ENCODE measurements at places on chromosomes 1 and 21.

GRCh38 chr1:11918799-11919519 lies 7.3 kb downstream of the KIAA2013 start:
- DNase-seq: no peak

DNA sequence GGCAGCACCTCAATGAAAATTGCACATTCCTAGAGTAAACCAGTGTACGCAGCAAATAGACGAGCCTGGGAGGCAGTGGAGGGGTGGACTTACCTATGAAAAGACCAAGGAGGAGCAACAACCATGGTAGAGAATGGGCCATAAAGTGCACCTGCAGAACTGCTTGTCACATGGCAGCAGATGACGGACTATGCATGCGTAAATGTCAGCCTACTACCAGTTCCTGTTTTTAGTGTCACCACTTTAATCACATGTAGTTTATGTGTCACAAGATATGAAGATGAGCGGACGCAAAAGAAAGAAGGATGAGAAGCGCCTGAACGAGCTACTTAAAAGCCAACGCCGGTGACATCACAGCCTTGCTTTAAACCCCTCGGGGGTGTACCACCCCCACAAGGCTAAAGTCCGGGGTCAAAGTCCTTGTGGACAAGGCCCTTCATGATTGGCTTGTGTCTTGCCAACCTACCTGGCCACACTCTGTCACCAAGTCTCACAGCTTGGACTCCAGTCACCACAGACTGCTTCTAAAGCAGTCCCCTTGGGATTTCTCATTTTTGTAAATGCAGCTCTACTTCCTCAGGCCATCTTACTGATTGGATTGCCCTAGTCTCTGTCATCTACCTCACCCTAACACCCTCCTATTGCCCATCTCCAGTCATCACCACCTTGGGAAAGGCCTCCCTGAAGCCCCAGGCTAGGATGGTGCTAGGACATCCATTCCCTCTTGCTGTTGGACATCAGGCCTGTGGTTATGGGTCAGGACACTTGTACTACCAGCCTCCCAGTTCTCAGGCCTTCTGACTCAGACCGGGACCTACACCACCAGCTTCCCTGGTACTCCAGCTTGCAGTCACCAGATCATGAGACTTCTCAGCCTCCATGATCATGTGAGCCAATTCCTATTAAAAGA lies 6.0 kb upstream of the LY9 start:
- DNase-seq: no peak

DNA sequence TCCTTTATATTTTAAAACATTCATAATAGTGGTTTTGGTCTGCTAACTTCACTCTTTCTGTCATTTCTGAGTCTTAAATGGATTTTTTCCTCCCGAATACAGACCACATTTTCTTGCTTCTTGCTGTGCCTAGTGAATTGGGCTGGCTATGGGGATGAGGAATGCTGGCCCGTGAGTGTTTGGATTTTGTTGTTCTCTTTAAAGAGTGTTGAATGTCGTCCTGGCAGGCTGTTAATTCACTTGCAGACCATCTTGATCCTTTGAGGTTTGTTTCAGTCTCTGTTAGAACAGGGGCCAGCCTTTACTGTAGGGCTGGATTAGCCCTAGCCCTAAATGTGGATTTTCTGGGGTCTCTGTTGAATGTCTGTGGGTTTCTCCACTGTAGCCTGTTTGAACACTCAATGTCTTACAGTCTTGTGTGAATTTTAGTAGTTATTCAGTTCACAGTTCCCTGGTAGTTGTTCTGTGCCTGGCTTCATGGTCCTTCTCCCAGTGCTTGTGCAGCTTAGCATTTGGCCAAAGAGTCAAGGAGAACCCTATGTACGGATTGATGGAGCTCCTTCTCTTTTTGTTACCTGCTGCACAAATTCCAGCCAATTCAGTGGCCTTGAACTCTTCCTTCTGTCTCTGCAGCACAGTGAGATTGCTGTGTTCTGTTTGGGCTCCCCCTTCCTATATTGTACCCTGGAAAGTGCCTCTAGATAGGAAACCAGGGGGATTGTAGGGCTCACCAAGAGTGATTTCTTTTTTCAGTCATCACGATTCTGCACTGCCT lies 95.7 kb downstream of the DYRK1A start:
- no peak for DNase-seq

DNA sequence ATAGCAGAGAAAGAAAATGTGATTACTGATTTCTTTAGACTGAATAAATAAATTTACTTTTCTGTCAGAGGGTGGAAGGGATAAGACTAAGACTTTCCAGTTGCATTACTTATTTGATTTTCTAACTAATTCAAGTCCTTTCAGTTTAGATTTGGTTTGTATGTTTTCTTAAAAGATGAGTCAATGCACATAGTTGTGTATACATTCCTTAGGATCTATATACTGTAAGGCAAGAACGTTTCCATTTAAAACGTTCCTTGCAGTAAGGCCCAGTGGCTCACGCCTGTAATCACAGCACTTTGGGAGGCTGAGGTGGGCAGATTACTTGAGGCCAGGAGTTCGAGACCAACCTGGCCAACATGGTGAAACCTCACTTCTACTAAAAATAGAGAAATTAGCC lies 14.5 kb upstream of the SERTAD4 start:
- no peak for DNase-seq

- DNase-seq: no peak
Measured at GRCh38 chr1:58924016-58924565, 140.2 kb upstream of the JUN start.

DNA sequence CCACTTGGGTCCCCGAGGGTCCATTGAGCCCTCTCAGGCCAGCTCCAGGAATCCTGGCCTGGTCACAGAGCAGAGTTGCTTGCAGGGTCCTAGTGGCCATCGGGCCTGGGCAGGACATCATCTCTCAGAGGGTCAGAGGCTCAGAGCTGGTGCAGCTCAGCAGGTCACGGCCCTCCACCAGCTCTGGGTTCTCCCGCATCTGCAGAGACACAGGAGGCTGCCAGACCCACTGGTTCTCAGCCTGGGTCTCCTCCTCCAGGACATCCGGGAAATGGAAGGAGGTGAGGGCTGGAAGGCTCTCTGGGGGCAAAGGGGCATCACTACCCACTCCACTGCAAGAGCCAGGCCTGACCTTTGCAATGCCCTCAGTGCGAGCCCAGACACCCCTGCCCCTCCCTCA lies 6.5 kb downstream of the TMEM54 start:
- no peak for DNase-seq

GRCh38 chr1:203178083-203178482 lies 2.5 kb upstream of the MYBPH start:
- no peak for DNase-seq

DNA sequence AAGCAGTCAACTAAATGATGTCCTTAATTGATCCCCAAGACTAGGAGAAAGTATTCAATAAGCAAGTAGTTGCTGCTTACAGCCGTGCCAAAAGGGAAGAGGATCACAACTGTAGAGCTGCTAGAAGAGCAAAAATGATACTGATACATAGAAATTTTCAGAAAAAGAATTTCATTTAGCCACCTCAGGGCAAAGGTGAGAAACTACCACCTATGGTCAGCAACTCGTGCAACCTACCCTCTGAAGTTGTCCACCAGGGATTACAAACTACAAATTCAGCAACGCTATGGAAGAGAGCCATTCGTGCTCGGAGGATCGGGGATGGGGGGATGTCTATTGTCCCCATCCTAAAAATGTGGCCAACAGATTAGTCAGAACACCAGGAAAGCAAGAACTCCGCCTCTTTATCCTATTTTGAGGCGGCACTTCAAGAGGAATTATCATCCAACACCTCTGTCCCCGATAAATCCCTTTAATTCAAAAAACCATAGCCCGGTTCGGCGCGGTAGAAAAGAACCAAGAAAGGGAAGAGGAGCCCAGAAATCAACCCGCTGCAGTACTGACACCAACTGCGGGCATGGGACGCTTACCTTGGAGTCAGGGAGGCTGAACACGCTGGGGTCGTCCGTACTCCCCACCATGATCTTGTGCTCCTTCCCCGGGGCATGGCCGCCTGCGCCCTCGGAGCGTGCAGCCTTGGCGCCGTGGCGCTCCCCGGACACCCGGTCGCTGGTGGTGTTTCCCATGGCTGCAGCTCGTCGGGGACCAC lies 687 bp downstream of the PRKAB2 start:
- no peak for DNase-seq

DNA sequence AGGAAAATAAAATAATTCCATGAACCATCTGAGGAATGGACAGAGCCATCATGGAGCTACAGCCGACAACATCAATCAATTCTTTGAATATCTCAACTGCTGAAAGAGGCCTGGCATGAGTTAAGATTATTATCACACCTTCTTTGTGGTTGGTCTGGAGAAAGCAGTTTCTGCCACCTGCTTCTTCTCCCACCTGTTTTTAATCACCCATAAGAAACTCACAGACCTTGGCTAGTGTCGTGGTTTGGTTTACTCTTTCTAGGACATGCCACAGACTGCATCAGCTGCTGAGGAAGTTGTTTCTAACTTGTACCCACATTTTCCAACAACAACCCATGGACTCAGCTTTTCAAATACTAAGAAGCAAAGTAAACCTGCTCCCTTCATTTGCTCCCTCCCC lies 65.6 kb downstream of the NTPCR start:
- DNase-seq: no peak

GRCh38 chr1:58932859-58933598 lies 149.2 kb upstream of the JUN start:
- DNase-seq: no peak

- DNase-seq: no peak
Measured at GRCh38 chr1:216815260-216816131, 92.3 kb upstream of the ESRRG start.

GRCh38 chr1:170853867-170854266 lies 81.5 kb upstream of the MROH9 start:
- DNase-seq: no peak

- no peak for DNase-seq
Measured at GRCh38 chr1:246281639-246282038, 225.4 kb downstream of the SMYD3 start.

DNA sequence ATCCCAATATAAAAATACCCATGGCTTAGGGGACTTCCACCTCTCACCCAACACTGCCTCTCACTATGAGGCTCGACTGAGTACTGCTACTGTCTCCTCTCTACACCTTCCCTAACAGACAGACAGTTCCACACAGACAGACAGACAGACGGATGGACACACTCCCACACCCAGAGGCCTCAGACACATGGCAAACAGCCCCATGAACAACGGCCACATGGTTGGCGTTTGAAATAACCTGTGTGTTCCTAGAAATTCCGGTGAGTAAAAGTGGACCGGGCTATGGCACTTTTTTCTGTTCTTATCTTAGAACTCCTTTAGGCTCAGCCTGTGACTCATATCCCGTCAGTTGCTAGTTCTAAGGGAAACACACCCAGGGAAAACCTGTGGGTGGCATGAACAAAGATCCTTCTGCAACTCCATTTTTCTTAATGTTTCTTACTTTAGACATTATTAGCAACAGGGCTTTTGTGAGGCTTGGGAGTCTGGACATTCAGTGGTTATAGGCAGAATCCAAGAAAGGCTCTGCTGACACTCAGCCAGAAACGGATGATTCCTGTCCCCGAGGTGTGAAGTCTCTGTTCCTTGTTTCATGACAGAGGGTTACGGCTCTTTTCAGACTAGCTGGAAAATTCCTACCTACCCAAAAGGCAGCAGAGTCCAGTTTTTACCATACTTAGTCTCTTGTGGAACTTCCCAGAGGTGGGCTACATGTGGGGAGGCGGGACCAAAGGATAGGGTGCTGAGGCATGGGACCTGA lies 90.5 kb upstream of the TLR5 start:
- DNase-seq: no peak

DNA sequence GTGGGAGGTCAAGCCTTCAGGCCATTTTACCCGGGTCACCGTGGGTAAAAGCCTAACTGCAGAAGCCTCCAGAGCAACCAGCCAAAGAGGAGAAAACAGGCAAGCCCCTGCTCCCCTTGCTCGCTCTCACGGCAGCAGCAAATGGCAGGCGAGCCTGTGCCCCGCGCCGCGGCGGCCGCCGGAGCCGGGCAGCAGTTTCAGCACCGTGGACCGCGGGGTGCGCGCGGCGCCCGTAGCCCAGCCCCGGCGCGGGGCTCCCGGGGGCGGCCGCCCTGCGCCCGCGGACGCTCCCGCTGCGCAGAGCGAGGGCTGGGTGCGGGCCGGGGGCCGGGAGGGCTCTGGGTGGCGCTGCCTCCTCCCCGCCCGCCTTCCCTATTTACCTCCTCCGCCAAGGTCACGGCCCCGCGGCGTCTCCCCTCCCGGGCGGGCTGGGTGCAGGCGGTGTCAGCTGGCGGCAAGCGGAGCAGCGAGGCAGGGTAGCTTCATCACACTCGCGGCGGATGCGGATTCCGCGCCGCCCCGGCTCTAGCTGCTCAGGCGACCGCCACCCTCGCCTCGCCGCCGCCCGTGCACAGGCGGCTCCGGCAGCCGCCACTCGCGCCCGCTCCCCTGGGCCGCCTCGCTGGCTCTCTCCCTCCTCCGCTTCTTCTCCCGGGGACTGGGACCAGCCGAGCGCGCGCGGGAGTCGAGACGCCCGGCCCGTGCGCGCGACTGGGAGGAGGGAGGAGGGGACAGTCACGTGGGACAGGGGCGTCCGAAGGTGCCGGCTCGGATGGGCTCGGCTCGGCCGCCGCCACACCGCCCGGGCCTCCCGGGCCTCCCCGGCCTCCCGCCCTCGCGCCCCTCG lies at the start of gene RGS7:
Gene RGS7 (minus strand): TSS at position 687 of the 847 bp plus-strand sequence.
- DNase-seq: no peak

DNA sequence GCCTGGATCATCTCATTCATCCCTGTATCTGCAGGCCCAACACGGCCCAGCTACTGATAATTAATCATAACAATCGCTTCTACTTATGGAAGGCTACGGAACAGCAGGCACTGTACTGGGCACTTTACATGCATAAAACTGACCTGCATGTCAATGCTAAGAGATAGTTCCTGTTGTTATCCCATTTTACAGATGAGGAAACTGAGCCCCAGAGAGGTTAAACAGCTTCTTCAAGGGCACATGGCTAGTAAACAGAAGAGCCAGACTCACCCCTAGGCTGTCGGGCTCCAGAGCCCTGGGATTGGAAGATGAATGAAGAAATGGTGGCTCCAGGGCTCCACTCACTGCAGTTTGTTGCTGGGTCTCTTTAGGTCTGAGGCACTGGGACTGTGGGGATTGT lies 27.3 kb upstream of the VPS13D start:
- DNase-seq: no peak

DNA sequence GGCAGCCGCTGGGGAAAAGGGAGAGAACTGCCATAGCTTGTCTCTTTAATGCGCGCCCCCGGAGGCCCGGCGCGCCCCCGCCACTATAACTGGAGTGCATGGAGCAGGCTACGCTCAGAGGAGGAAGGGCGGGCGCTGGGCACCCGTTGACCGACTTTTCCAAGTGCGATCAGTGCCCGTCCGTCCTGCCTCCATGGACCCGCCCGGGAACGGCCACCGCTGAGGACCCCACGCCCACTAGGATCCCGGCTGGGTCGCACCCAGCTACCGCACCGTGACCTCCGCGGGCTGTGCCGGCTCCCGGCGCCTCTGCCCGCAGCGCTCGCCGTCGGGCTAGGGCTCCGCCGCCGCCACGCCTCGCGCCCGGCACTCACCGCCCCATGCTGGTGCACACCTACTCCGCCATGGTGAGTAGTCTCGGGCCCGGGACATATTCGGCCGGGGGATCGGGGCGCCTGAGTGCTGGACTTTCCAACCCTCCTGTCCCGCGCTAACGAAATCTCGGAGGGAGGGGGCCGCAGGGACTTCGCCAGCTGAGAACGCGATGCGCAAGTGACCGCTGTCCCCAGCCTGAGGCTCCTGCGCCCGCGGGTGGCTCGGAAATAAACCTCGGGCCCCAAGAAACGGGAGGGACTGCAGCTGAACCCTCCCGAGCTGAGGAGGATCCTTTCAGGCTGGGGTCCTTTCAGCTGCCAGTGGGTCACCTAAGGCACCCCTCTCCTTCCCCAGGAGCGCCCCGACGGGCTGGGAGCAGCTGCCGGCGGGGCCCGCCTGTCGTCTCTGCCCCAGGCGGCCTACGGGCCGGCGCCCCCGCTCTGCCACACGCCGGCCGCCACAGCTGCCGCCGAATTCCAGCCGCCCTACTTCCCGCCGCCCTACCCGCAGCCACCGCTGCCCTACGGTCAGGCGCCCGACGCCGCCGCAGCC lies at the start of gene TFAP2E:
Gene TFAP2E (plus strand): TSS at position 117 of the 927 bp plus-strand sequence. CDS start 264 bp downstream, at position 381.
- no peak for DNase-seq

All from stimulated activated CD8-positive, alpha-beta memory T cell treated with anti-CD3 and anti-CD28 coated beads, Interleukin-2, amount 100 ng/mL, for 48 hours (primary cell).